ENCODE measurements at places on chromosomes 4 and X.
A peak's percentile ranks its signal among the peaks of the same experiment; 100 is the strongest.

DNA sequence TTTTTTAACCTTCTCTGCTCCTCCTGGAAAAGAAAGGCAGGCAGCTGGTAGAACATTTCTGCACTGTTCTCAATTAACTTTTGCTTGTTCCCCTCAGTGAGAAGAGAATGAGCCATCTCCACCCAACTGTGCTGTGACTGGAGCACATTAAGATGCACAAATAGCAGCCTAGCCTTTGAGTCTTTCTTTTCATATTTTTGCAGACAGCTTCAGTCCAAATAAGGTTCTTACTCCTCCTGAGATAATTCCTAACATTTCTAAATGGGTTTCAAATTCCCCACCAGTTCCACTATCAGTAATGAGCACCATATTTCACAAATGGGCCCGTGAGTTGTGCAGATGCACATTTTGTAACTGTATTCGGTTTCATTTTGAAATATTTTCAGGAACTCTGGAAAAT is 118.6 kb downstream of the SPCS3 start:
- DNase-seq = no peak

DNA sequence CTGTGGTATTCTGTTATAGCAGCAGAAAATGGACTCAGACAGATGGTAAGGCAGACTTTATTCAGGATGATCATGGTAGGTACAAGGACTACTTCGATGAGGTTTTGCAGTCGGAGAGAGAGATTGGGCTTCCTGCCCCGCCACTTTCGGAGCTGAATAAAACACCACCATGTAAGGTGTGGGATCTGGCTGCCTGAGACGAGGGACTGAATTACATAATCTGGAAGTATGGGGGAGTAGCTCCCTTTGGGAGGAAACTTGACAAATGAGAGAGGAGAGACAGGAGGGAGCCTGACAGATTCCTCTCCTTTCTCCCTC is 255.5 kb upstream of the GATB start:
- no peak for DNase-seq

DNA sequence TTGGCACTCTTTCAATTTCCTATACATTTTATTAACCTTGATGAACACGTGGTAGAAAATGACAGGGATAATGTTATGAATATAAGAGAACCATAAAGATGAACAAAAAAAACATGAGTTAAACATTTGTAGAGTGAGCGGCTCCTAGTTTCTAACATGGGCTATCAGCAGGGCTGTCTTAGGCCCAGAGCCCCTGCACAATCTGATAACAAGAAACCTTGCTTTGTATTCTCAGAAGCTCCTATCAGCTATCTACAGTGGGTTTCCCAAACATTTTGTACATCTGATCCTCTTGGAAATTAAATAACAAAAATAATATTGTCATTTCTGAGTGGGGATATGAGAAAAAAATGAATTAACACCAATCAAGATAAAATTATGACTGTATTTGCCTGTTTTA is 10.6 kb upstream of the RBPJ start:
- DNase-seq = no peak

DNA sequence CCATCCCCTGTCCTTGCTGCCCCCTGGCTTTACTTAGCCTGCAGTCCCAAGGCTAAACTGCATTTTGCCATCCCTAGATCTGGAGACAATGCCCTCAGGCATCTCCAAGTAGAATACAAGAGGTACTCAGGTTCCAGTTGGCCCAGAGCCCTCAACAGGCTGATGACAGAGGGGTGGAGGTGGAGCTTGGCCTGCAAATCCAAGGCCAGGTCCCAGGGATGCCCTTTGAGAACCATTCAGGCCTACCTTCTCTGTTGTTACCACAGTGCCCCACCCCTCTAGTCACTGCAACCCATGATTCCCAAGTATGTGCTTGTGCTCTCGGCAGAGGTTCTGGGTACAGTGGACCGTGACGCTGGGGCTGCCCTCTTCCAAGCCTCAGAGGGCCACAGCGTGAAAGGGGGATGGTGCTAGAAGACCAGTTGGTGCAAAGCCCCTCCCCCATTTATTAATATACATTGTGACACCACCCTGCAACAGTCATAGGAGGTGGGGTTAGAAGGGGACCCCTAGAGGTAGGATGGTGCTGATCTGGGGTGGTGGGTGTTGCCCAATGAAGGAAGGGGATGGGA is 6.4 kb upstream of the UBA1 start:
- no peak for DNase-seq

DNA sequence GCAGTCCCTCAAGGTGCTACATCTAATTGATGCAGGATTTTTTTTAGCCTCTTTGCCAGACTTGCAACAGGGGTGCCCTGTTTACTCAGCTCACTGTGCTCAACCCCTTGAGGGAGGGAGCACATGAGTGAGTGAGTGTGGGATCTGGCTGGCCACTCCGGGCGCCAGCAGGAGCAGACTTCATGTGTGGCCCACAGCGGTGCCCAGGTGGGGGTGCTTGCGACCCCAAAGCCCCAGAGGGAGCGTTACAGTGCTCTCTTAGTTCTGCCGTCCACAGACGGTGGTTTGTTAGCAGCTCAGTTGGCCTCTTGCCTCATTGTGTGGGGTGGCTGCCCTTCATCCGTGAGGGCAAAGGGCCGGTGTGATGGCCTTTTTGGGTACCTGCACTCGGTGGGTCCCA is 81.6 kb upstream of the MYOZ2 start:
- no peak for DNase-seq

GRCh38 chrX:35025820-35026219 is 83.2 kb downstream of the FAM47B start:
- no peak for DNase-seq

DNA sequence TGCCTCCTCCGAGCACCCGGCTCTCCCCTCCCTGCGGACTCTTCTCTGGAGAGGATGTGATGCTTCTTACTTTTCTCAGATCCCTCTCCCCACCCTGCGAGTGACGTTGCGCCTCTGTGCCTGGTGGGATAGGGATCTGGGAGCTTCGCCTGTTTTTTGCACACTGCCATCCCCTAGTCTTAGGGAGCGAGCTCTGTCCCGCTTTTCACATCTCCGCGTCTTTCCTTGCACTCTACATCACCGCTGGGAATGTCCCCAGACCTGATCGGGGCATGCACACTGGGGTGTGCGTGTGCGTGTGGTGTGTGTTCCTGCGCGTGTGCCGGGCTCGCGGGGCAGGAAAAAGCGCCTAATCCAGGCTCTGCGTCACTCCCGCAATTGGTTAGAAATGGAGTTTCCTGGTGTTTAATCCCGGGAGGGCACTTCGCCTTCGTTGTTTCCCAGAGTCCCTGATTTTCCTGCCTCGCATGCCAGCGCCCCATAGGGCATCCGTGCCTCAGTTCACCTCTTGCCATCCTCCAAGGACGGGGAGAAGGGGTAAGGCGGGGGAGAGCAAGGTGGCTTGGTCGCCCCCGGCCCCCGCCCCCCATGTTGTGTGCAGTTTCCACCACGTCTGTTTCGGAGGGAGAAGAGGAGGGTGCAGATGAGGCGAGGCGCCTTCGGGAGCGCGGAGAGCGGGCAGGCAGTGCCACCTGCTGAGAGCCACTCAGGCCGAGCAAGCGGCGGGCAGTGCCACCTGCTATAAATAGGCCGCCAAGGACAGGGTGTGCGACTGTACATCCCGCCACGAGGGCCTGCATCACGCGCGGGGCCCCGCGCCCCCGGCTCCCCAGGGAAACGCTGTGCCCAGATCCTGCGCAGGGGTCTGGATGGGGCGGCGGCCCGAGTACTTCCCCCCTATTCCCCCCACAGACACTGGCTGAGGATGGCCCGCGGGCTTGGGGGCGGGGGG is 759 bp upstream of the TBC1D1 start:
- peak; percentile 64 for DNase-seq

GRCh38 chr4:79495447-79495846 is 87.4 kb upstream of the GK2 start:
- DNase-seq = peak; percentile 13

DNA sequence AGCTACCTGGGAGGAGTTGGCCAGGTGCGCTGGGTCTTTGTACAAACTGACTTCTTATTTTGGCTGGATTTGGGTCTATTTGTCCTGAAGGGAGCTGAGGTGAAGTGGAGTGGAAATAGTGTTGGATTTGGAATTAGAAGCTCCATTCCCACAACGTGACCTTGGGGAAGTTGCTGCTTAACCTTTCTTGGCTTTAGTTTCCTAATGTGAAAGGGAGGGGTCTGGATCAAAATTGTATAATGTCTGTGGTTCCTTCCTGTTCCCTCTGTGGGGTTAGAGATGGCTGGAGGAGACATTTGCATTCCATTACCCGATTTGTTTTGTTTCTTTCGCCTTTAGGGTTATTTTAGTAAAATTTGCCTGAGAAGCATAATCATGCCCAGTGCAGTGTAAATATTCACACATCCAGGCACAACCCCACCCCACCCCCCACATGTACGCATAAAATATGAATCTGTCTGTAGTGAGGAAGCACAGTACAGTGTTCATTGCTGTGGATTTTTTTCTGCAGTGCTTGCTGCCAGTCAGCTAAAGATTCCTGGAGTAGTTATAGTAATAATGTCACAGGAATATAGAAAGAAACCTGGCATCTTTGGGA is 21.5 kb downstream of the JADE1 start:
- peak; percentile 90 for DNase-seq

DNA sequence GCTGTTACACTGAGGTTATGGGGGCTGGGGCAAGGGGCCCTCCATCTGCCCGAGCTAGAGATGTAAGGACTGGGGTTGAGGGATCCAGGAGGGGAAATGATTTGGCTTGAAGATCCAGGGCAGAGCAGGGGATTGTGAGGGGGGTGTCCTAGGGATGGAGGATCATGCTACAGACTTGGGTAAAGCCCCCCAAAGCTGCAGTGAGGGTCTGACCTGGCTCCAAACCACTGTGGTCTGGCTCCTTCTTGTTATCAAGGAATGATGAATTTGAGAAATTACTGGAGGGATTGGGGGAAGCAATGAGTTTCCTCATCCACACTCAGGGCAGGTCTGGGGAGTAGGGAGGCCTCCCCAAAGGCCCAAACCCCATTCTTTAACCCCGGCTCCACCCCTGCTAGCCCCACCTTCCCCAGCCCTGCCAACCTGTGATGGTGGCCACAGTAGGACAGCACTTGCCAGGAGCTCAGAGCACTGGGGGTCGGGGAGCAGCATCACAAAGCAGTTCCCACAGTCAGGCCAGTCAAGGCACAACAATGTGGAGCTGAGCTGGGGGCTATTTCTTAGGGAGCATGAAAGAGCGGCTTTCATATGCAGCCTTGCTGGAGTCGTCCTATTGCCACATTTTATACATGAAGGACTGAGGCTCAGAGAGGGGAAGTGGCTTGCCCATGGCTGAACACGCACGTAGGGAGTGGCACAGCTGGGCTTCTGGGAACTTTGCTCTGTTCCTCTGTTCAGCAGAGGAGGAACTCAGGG is 165.5 kb downstream of the EFNB1 start:
- no peak for DNase-seq

- peak; percentile 53 for DNase-seq
Measured at GRCh38 chr4:1992468-1993168, 16.2 kb downstream of the NELFA start.

GRCh38 chrX:52262195-52262546 is 77.5 kb downstream of the MAGED4 start:
- peak; percentile 27 for DNase-seq

DNA sequence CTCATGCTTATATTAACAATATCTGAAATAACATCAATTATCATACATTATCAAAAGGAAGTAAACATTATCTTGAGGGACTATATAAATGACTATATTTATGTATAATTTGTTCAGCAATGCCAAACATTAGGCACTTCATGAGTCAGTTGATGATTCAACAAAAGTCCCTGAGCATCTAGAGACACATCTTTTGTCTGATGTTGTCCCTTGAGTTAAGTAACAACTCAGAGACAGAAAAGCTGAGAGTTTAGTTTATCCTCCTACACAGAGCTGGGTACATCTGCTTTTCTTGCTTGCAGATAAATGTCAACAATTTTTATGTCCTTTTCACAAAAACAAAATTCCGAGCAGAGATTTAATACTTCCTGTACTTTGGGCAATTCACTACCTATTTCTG is 311.1 kb downstream of the INPP4B start:
- no peak for DNase-seq

- DNase-seq = no peak
Measured at GRCh38 chr4:85499573-85499972, 24.6 kb downstream of the ARHGAP24 start.

GRCh38 chr4:136861091-136861490 is 671.2 kb downstream of the PCDH18 start:
- no peak for DNase-seq

GRCh38 chrX:3461397-3462165 is 115.1 kb upstream of the MXRA5 start:
- no peak for DNase-seq

GRCh38 chr4:85050736-85051135 is 84.2 kb upstream of the WDFY3 start:
- peak; percentile 5 for DNase-seq

- no peak for DNase-seq
Measured at GRCh38 chr4:71186566-71187403, 152.0 kb upstream of the SLC4A4 start.

DNA sequence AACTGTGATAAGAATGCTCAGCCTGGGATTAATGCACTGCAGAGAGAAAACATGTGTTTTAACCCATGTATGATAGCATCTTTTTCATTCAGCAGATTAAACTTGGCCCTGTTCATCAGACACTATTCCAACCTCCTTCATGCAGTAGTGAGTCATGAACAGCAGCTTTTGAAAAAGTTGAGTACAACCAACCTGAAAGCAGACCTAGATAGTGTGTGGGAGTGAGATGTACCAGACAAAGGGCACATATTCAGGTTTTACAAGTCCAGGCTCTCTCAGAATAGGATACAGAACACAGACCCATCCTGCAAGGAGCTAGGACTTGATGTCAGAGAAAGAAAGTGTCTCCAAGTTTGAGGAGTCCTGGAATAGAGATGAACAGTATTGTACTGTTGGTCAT is 237.3 kb upstream of the STS start:
- DNase-seq = no peak

- no peak for DNase-seq
Measured at GRCh38 chrX:109830157-109830703, 97.2 kb upstream of the ACSL4 start.

DNA sequence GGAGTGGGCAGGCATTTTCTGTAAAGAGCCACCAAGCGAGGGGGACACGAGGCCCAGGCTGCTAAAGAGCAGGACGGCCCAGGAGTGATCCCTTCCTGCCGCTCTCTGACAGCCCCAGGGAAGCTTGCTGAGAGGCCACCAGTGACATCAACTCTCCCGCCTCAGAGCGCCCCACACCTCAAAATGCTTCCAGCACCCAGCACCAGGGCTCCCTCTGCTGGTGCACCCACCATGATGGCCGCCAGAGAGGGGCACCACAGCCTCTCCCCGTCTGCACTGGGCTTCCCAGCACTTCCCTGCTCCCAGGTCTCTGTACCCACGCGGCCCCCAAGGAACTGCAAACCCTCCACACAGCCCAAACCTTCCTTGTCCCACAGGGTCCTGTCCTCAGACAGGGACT is 40.4 kb downstream of the GAK start:
- no peak for DNase-seq

GRCh38 chrX:132940727-132941327 is 17.6 kb downstream of the HS6ST2 start:
- DNase-seq = peak; percentile 49

GRCh38 chr4:35836596-35836995 is 407.7 kb downstream of the ARAP2 start:
- DNase-seq = no peak
